ENCODE measurements at places on chromosomes 5 and 9. TPM values are rescaled to one million over a fixed set of nuclear protein-coding genes. Genes with fewer than 3 reads are reported as not detected.

The FOXD1 gene
- 0.77 TPM for total RNA-seq

The SVEP1 gene
- 76.3 TPM for total RNA-seq

The IL9 gene
- not detected for total RNA-seq

The HARS1 gene
- total RNA-seq = 51.9 TPM

The CLIC3 gene
- 3.5 TPM for total RNA-seq

The C5orf63 gene
- total RNA-seq = 4.0 TPM

The DRD1 gene
- total RNA-seq = 2.6 TPM

The ZNF462 gene
- total RNA-seq = 27.4 TPM

The PAIP1 gene
- total RNA-seq = 85.4 TPM

The BHMT2 gene
- 20.3 TPM for total RNA-seq

The ADAMTS12 gene
- 10.7 TPM for total RNA-seq

The ALAD gene
- 22.6 TPM for total RNA-seq

The CTXN3 gene
- not detected for total RNA-seq

The PCDHB12 gene
- total RNA-seq = 0.26 TPM

The TARS1 gene
- 285 TPM for total RNA-seq

The SV2C gene
- not detected for total RNA-seq

The FAM169A gene
- total RNA-seq = 1.2 TPM

The CYLC2 gene
- not detected for total RNA-seq

The IFNA2 gene
- not detected for total RNA-seq

The EQTN gene
- not detected for total RNA-seq

The FGF10 gene
- total RNA-seq = 110 TPM

The GDA gene
- under 0.01 TPM for total RNA-seq

The ARL14EPL gene
- not detected for total RNA-seq

The ARID3C gene
- under 0.01 TPM for total RNA-seq

The CDHR2 gene
- under 0.01 TPM for total RNA-seq

The ANKRD20A1 gene
- total RNA-seq = under 0.01 TPM

The ZBTB6 gene
- 16.3 TPM for total RNA-seq

The TLR4 gene
- 2.6 TPM for total RNA-seq
